ENCODE measurements at places on chromosomes 6 and 20.

DNA sequence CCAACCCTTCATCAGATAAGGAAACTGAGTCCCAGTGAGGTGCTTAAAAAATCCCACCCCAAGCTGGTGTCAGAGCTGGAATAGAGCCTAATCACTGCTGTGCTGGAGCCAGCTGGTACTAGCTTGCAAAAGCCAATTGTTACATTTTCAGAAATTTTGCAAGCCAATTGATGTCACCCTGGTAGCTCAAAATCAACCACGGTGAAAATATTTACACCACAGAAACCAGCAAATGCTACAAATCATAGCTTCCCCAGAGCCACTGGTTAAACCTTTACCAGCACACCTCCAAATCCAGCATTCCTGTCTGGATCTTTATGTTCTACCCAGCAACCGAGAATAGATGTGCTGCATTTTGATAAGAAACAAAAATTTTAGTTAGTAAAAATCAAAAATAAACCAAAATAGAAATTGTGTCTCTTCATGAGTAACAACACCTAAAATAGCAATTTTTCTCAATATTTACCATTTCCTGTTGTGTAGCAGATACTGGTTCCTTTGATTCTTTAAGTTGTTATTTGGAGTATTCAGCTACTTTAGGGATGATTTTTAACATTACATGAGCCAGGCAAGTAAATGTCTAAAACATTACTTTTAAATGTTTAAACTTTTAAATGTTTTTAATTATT is 7.2 kb upstream of the LCA5 start:
- no peak for DNase-seq

DNA sequence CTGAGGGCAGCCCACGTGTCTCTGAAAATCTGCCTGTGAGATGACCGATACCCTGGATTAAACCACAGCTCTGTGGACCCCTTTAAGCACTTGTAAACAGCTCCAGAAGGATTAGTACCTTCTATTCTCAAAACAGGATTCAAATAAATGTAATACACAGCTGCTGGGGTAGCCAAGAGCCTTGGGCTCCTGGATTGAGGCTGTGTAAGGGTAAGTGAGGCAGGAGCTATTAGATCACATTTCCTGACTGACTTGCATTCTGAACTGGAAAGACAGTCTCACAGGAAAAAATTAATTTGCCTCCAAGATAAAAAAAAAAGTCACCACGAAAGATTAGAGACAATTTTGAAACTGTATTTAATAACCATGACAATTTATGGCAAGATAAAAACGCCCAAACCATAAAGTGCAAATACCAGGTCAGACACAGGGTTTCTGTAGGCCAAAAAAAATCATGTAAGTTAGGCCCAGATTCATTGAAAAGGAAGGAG is 78.0 kb downstream of the TRMT11 start:
- DNase-seq = no peak

- DNase-seq = no peak
Observed at GRCh38 chr20:7883741-7884140, 56.5 kb downstream of the HAO1 start.

GRCh38 chr6:40258531-40258930 is 324.3 kb upstream of the MOCS1 start:
- DNase-seq = no peak

DNA sequence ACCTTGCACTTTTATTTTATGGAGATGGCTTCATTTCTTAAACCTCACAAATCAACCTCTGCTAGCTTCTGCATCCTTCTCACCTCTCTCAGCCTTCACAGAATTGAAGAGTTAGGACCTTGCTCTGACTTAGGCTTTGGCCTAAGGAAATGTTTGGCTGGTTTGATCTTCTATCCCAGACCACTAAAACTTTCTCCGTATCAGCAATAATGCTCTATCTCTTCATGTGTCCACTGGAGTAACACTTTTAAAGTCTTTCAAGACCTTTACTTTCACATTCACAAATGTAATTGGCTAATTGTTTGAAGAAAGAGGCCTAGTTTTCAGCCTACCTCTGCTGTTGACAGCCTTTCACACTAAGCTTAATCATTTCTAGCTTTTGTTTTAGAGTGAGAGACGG is 212.9 kb downstream of the TTLL2 start:
- no peak for DNase-seq

GRCh38 chr6:133300896-133301295 is 59.7 kb downstream of the EYA4 start:
- DNase-seq = no peak

GRCh38 chr6:147238164-147238563 is 33.9 kb downstream of the STXBP5 start:
- DNase-seq = no peak

DNA sequence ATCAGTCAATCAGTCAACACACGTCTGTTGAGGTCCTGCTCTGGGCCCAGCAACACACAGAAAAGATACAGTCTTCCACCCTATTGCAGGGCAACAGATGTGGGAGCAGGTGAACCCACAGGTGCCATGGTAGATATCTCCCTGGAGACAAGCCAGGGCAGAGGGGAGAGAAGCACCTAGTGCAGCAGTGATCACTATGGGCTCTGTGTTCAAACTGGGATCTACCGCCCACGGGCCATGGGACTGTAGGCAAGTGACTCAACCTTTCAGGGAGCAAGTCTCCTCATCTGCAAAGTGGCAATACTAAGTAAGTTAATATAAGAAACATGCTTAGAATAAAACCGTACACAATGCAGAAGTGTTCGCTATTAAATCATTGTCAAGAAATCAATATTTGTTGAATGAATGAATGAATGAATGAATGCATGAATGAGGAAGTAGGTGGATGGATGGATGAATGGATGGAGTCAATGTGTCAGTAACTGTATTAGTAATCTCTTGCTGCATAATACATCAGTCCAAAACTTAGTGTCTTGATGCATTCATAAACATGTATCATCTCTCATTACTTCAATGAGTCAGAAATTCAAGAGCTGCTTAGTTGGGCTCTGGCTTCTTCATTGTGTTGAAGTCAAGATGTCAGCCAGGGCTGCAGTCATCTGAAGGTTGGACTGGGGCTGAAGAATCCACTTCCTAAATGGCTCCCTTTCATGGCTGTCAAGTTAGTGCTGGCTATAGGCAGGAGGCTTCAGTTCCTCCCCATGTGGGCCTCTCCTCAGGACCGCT is 31.9 kb upstream of the NFATC2 start:
- no peak for DNase-seq

GRCh38 chr6:141475259-141475658 is 657.5 kb upstream of the GJE1 start:
- no peak for DNase-seq

DNA sequence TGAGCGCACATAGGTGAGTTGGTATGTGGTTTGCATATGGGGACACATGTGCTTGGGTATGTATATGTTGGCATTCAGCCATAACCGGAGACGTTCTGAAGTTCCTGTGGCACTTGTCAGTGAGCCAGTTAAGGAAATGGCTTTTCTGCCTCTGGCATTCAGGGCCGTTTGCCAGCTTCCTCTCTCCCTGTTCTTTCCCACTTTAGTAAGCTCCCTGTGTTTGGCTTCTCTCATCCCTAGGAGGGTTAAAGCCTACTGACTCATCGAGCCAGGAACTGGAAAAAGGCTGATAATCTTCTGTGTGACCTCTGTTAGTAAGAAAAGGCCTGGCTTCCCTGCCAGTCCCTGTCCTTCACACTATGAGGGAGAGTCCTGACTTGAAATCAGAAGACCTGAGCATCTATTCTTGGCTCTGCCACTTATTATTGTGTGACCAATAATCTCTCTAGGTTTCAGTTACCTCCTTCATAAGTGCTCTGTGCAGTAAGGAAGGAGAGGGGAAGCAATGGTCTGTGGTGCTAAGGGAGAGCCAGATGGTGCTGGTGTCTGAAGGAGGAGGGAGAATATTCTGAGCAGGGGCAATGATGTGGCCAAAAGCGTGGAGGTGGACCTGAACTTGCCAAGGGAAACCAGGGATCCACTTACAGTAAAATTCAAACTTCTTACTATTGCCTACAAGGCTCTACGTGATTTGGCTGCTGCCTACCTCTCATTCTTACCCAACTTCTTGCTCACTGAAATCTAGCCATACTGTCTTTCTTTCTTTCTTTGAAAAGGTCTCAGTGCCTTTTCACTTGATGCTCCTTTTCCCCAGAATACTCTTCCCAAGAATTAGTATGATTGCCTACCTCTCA is 31.4 kb downstream of the ACSS2 start:
- DNase-seq = no peak

DNA sequence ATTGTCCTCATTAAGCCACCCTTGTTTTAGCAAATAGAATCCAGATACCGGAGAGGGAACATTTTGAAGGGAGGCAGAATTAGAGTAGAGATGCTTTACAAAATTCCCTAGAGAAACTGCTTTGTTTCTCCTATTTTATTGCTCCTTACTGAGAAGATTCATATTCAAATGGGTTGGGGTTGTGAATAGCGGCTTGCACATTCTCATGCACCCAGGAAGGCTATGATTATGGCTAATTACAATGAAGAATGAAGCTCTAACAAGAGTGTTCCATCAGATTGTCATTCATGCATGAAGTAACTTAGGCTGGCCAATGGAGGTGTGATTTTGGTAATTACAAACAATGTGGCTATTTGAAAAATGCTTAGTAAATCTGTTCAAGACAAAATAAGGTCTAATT is 129.6 kb downstream of the PACRG start:
- no peak for DNase-seq

DNA sequence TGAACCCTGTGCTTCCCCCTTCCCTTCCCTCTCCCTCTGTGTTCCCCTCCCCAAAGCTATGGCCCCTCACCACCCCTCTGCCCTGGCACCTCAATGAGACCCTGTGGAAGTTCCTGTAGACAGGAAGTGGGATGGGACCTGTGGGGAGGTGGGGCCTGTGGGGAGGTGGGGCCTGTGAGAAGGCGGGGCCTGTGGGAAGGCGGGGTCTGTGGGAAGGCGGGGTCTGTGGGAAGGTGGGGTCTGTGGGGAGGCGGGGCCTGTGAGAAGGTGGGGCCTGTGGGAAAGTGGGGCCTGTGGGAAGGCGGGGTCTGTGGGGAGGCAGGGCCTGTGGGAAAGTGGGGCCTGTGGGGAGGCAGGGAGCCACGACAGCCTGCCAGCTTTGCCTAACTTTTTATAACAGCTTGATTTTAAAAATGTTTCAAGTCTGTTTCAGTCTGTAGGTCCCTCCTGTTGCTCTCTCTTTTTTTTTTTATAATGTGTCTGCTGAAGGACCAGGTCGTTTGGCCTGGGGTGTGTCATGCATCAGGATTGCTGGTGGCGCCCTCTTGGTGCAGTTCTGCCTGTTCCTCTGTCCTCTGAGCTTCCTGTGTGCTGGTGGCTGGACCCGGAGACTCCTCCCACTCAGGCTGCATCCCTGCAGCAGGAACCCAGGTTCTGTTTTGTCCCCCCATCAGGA is 70.5 kb upstream of the SLCO4A1 start:
- DNase-seq = no peak

- no peak for DNase-seq
Observed at GRCh38 chr6:108565091-108565766, 4.5 kb downstream of the FOXO3 start.

DNA sequence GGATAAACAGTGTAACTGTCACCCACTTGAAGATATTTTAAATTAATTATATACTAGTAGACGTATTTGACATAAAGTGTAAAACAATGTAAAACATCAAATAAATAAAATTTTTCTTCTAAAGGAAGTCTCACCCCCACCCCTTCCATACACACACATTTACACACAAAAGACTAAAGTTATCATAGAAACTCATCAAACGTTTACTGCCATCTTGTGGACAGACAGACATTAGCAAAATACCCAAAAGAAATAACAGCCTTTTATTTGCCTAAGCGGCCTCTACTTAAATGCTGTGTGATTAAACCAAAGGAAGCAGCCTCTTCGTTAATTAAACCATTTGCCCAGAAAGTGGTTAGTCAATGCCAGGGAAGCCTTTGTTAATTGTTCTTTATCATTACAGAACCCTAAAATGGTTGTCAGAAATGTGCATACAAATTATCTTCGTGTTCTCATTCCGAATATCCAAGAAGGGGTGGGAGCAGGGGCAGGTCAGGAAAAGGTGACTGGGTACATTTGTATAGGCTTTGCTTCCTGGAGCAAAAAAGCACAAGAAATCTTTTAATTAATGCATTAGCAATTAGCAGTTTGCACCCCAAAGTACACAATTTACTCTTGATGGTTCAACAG is 176.2 kb upstream of the SASH1 start:
- DNase-seq = no peak

- DNase-seq = no peak
Observed at GRCh38 chr6:141587482-141588266, 545.1 kb upstream of the GJE1 start.

- no peak for DNase-seq
Observed at GRCh38 chr6:168525926-168526630, 85.1 kb downstream of the SMOC2 start.

DNA sequence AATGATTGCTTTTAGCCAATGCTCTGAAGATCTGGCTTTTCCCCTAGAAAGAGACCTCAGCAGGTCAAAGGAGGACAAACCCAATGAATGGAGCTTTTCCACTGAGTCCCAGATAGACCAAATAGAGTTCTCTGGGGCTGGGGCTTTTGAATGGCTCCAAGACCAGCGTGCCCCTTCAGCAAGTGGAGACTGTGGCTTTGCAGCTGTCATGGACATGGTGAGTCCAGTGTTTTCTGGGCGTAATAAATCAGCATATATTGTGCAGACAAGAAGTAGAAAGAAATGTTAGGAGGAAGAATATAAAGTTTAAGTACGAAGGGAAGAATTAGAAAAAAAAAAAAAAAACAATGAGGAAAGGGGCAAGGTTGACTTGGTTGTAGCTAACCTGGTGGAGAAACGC is 28.1 kb downstream of the ULBP1 start:
- DNase-seq = no peak

GRCh38 chr6:170153436-170154319 is 137.2 kb downstream of the DLL1 start:
- no peak for DNase-seq

DNA sequence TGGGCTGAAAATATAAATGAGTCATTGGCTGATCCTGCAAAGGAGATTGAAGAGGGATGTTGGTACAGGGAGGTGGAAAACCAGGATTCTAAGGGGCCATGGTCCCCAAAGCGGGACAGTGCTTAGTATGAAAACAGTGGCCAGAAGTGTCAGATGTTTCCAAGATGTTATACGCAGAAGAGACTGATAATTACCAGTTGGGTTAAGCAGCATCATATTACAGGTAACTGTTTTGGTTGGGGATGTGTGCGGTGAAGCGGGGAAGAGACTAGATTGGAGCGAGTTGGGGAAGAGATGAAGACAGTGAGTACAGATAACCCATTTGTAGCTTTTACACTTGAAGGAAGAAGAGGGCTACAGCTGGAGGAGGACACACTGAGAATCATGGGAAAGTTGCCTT is 80.8 kb downstream of the PLEKHG1 start:
- DNase-seq = no peak

DNA sequence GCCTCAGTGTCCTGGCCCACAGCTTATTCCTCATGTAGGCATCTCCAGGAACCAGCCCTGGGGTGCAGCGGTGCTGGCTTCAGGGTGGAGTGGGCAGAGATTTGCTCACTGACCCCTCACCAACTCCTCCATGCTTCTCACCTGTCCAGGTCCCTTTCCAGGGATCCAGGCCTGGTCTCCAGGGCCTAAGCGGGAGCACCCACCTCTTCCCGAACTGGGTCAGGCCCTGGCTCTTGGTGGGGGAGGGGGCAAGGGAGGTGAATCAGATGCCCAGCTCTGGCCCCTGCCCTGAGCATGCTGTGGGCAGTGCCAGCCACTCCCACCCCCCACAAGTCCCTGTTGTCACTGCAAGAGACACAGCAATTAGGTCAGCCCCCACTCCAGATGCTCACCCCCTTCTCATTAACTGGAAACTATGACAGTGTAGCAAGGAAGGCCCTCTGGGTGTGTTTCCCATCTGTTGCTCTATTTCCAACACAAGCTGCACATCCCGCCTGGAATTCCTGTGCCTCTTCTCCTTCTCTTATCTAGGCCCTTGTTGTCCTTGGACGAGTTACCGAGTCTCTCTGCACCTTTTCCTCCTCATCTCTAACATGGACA is 37.0 kb downstream of the MDFI start:
- no peak for DNase-seq

Measured in stimulated activated CD8-positive, alpha-beta memory T cell treated with anti-CD3 and anti-CD28 coated beads, Interleukin-2, amount 100 ng/mL, for 1 hour (primary cell).